T-helper 1 cell (primary cell): ENCODE measurements at places on chromosomes 12 and 14.

GRCh38 chr12:56086608-56087007, 6.6 kb downstream of the ERBB3 start:
- no peak for DNase-seq

DNA sequence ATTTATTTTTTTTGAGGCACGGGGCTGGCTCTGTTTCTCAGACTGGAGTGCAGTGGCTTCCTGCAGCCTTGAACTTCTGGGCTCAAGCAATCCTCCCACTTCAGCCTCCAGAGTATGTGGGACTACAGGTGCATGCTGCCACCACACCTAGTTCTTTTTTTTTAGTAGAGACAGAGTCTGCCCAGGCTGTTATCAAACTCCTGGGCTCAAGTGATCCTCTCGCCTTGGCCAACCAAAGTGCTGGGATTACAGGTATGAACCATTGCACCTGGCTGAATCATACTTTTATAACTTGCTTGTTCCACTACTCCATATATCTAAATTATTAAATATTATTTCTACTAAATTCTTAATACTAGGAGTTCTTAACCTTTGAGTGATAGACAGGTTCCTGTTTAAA, 111.6 kb downstream of the BTG1 start:
- no peak for DNase-seq

DNA sequence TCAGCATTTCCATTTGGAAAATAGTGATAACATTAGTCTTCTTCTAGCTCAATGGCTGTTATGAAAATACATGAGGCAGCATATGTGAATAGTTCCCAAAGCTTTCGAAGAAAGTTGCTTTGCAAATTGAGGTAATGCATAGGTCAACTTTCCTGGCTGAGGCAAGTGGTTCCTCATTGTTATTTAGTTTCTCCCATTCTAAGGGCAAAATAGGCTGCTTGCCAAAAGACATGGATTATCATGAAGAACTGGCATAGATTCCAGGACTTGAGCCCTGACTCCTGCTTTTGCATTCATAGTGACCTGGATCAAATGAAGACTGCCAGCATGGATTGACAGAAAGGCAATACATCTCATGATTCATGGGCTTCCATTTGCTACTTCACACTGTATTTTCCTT, 35.7 kb downstream of the LRFN5 start:
- no peak for DNase-seq

DNA sequence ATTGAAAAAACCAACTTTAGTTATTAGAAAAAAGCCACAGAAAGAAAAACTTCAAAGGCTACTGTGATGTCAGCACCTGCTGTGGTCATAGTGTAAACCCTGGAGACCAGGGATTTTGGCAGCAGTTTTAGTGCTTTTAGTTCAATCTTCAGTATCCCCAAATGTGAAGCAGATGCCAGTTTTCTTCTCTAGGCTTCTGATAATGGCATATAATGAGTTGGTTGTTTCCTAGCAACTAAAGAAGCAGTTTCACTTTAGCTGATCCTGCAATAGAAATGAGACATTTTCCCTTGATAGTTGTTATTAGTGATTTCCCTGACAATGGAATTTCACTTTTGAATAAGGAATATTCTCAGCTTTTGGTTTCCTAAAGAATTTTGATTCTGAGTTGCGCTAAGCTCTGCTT, 131.2 kb downstream of the NUBPL start:
- DNase-seq, result no peak

- DNase-seq, result no peak
Observed at GRCh38 chr14:69941768-69942742, 62.8 kb downstream of the SMOC1 start.
